ENCODE measurements at places on chromosomes 5 and 9.

DNA sequence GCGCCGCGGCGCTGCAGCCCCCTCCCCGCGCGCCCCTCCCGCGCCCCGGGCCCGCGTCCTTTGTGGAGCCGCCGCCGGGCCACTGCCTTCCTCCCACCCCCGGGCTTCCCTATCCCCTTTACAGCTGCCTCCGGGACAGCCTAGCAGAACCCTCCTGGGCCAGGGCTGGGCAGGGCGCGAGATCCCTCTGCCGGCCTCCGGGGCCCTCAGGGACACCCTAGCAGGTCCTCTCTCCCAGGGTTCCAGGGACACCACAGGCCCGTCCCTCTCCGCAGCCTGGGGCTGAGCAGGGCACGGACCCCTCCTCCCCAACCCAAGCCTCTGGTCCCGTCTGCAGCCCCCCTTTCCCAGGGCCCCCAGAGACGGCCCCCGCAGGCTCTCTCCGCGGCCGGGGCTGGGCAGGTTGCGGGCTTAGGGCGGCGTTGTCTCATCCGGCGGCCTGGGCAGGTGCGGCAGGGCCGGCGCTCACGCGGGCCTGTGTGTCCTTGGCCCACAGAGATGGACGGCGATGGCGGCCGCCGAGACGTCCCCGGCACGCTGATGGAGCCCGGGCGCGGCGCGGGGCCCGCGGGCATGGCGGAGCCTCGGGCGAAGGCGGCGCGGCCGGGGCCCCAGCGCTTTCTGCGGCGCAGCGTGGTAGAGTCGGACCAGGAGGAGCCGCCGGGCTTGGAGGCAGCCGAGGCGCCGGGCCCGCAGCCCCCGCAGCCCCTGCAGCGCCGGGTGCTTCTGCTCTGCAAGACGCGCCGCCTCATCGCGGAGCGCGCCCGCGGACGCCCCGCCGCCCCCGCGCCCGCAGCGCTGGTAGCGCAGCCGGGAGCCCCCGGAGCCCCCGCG is 710 bp downstream of the WNK2 start:
- DNase-seq, result no peak

DNA sequence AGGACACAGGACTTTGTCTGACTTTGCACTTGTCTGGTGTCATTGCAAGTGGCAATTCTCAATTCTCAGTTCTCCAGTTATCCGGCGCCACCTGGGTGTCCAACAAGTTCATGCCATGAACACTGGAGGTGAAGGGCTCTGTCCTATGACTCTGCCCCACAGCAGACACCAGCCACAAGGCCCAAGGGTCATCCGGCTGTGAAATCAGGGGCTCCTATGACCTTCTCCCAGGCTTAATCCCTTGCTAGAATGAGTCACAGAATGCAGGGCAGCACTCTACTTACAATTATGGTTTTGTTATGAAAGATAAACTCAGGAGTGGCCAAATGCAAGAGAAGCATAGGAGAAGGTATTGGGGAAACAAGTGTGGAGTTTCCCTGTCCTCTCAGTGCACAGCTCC is 392.0 kb downstream of the GADD45G start:
- no peak for DNase-seq

GRCh38 chr9:87711857-87712800 is 13.8 kb upstream of the CTSL start:
- DNase-seq, result peak; percentile 49

- DNase-seq, result no peak
These were observed 29.2 kb upstream of the TIFAB start for GRCh38 chr5:135481387-135481786.

GRCh38 chr5:50352382-50352781 is 88.7 kb downstream of the EMB start:
- no peak for DNase-seq

GRCh38 chr5:402615-403359 is 40.2 kb upstream of the EXOC3 start:
- DNase-seq, result no peak

Data from CD4-positive, alpha-beta T cell (primary cell).